ENCODE measurements at places on chromosomes 7 and 10. TPM values are rescaled to one million over a fixed set of nuclear protein-coding genes. Genes with fewer than 3 reads are reported as not detected.

The PNLIPRP3 gene
- not detected for total RNA-seq

The OPALIN gene
- not detected for total RNA-seq

The PAPOLB gene
- total RNA-seq: not detected

The OPN1SW gene
- total RNA-seq: not detected

The HOXA3 gene
- 2.1 TPM for total RNA-seq

DNA sequence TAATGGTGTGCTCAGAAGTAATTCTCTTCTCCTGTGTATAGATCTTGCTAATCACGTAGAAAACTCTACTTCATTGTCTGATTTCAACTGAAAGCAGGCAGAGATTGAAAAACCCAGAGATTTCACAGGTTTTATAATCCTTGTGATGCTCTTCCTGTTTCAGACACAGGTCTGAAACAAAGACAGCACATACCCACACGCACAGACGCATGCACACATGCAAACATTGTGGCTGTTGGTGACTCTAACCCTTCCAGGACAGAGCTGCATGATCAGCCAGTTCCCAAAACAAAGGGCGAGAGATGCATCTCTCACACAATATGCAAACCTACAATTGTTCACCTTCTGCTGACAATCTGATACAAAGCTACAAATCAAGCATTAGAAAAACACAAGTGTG is 11.1 kb upstream of the TFEC start:
- DNase-seq: no peak

GRCh38 chr10:129090618-129091366 is 376.2 kb upstream of the MGMT start:
- DNase-seq: no peak

DNA sequence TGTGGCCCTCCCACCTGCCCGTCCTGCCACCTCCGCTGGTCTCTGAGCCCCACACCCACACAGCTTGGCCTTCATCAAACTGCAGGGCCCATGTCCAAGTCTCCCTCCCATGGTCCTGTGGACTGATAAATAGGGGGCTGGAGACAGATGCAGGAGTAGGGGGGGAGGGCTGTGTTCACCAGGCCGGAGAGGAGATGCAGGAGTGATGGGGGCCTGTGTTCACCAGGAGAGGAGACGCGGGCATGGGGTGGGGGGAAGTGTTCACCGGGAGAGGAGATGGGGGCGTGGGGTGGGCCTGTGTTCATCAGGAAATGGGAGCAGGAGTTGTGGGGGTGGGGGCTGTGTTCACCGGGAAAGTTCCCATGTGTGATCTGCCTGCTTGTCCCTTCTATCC is 37.0 kb downstream of the JAKMIP3 start:
- DNase-seq: no peak

- DNase-seq: no peak
These were observed 384.5 kb downstream of the PLXDC2 start for GRCh38 chr10:20200758-20201157.

DNA sequence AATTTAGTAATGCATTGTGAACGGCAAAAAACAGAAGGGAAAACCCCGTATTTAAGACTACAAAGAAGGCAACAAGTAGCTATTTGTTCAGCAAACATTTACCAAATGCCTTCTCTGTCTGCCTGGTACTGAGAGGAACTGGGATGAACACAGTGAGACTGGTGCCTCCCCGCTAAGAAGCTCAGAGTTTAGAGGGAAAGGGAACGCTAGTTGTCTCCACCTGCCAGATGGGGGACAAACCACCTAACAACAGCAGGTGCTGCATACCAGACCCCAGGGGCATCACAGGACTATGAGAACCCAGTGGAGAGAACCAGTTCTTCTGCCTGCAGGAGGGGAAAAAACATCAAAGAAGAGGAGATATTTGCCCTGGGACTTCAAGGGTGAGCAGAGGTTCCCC is 147.1 kb downstream of the SLC25A13 start:
- no peak for DNase-seq

DNA sequence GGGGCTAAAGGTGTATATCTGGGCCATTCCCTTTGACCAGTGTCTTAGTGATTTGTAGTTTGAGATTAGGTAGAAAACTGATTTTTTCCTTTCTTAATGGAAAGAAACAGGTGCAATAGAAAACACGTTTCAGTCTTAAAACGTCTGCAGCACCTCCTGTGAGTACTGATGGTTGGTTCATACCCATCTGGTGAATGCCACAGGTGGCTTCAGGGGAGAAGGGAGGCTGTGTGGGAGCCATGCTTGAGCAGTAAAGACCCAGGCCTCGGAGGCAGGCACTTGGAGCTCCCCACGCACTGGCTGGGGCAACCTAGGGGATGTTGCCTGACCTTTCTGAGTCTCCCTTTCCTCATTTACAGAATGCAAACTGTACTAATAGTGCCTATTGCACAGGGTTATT is 171.5 kb upstream of the GRB10 start:
- no peak for DNase-seq

- DNase-seq: peak; percentile 53
These were observed 1180.3 kb downstream of the TYW1 start for GRCh38 chr7:68176974-68177373.

DNA sequence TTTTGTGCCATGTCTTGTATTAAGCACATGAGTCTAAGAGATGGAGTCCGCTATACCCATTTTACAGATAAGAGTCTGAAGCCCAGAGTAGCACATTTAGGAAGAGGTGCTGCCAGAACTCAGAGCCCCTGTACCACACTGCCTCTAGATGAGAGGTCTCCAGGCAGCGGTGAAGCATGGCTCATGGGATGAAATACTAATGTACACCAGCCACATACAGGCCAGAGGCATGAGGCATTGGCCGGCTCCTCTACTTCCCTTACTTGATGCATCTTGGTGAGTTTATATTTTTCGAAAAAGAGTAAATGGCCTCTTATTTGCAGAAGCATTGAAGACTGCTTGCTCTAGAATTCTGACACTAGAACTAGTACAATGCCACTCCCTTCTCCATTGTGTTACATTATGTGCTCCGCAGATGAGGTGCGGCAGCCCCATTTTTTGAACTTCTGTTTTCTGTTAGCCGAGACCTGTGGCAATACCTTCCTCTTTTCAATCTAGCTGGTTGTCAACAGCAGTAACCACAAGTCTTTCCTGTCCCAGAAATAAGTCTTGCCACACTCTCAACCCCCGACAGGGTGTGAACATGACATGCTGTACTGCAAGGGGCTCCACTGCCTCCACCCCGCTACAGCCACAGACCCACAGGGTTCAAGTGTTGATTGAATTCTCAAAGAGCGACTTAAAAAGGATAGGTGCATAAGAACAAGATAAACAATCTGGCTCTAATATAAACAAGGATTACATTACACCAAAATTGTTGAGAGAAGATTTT is 145.3 kb downstream of the CELF2 start:
- no peak for DNase-seq

GRCh38 chr10:251982-252582 is 116.8 kb downstream of the ZMYND11 start:
- no peak for DNase-seq

DNA sequence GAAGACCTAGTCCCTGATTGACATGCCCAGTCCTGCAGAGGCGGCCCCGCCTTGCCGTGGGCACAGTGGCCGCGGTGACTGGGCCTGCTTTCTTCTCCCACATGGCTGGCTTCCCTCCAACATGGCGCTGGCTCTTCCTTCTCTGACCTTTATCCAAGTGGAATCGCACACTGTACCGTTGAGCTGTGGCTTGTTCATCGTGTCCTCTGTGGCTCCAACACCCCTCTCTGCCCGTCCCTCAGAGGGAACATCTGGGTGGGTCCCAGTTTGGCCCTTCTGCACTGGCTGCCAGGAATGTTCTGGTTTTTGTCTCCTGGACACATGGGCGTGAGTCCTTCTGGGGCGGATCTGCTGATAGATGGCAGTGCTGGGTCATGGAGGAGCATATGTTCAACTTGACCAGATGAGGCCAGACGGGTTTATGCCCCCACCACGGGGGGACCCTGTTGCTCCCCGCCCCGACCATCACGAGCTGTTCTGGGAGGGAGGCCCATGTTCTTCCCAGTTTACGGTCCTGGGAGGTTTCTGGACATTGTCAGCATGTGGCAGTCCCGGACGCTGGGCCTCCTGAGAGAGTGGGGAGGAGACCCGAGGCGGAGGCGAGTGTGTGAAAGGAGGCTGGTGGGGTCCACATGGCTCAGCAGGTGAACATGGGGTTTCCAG is 63.5 kb downstream of the LHPP start:
- DNase-seq: peak; percentile 59

- no peak for DNase-seq
These were observed 60.1 kb downstream of the TPK1 start for GRCh38 chr7:144775749-144776148.

DNA sequence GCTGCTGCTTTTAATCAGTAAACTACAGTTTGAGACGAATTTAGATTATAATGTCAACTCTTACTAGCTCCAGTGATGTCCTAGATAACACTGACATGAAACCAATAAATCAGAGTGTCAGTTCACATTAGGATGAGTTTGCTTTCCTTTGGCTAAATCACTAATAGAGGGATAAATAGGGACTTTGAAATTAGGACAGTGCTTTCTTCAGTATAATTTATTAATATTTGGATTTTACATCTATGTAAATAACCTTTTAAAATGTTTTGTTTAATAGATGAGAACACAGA is 55.6 kb downstream of the C1GALT1 start:
- no peak for DNase-seq

DNA sequence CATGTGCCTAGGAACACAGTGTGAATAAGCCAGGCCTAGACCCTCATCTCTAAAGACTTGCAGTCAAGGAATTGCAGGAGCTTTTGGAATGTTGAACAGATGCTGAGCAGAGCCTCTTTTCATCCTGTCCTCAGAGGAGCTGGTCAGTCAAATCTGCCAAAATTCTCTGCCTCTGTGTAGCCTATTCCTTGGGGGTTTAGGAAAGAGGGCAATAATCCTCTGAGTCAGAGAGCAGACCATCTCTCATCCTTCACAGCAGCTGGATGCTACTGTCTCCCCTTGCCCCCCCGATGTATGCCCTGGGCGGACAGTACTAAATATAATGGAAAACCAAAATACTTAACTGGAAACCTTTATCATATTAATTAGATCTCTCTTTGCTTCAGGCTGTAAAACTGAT is 52.6 kb downstream of the BICC1 start:
- no peak for DNase-seq

DNA sequence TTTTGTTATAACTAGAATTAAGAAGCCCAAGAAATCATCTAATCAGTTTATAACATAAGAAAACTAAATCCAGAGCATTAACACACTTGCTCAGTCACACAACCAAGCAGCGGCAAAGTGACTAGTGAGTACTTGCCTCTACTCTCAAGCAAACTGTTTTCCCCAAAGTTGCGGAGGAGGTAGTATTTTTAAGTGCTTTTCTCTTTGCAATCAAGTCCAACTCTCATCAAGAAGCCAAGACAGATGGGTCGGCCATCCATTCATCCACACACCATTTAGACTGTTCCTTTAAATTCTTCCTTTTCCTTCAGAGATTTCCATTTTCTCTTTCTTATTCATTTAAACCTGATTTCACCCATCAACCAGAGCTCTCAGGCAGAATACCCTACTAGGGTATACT is 25.4 kb downstream of the ARHGAP21 start:
- no peak for DNase-seq

DNA sequence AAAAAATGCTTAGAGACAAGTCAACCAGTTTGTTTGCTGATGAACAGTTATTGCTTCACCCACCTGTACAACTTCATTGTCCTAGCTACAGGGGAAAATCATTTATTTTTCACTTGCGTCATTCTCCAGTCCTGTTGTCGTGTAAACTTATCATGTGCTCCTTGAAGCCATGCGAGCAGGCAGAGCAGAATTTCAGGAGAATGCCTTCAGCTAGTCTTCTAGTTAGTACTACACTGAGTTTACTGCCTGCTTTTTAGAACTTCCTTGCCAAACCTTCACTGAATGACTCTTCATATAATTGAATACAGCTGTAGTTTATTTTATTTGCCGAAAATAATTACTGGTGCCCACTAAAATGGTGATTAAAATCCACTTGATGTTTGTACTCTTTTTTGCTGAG is 15.6 kb downstream of the RPA3 start:
- peak; percentile 69 for DNase-seq
